ENCODE measurements at places on chromosomes 7 and 10.

DNA sequence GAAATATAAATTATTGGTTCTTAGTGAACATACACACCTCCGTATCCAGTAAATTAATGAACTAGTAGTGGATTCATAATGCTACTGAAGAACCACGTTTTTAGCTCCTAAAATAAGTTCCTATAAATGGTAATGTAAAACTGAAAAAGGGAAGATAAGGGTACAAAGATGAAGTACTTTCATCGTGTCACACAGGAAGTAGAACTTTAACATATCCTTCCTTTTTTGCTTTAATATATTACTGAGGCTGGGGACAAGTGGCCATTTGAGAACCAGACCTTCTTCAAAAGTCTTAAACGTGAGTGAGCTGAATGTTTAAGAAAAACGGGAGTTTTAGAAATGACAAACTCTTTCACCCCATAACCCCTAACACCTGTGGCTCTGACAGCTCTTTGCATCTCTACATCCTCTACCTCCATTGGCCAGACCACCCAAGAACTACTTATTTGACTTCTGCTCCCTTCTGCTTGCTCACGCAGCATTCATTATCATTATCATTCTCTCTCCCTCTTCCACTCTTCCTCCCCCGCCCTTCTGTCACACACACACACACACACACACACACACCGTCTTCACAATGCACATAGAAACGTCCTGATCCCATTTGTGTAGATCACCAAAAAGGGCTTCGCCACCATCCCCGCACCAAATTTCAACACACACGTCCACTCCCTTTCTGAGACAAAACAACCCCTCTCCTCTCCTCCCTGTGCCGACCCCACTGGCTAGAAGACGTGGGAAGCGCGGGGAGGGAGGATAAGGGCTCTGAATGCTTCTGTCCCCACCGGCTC, 677 bp downstream of the SKAP2 start:
- no peaks in the 10 kb centered on the region for H3K27me3 ChIP-seq
- no peaks in the 10 kb centered on the region for H3K36me3 ChIP-seq
- peak overlapping the region; percentile 93 for H3K27ac ChIP-seq
- H3K4me3 ChIP-seq = peak overlapping the region; percentile 72
- H3K4me1 ChIP-seq = no peaks in the 10 kb centered on the region

DNA sequence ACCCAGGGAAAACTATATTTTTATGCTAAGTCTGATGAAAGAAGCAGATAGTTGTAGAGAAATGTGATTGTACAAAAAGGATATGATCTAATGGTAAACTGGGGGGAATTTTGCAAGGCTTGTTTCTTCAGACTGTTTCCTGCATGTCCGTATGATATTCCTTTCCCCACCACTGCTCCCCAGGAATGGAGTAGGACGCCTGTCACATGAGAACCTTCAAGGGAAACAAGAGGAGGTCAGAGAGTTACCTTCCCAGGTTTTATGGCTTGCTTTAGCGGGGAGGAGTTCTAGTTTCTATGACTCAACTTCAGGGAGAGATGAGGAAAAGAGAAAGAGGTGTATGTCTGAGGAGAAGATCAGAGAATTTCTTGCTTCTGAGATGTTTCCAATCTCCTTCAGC, 16.4 kb upstream of the ITPRID1 start:
- no peak overlapping the region for H3K27ac ChIP-seq
- H3K36me3 ChIP-seq = no peaks in the 10 kb centered on the region
- H3K4me1 ChIP-seq = no peaks in the 10 kb centered on the region
- H3K27me3 ChIP-seq = no peaks in the 10 kb centered on the region

DNA sequence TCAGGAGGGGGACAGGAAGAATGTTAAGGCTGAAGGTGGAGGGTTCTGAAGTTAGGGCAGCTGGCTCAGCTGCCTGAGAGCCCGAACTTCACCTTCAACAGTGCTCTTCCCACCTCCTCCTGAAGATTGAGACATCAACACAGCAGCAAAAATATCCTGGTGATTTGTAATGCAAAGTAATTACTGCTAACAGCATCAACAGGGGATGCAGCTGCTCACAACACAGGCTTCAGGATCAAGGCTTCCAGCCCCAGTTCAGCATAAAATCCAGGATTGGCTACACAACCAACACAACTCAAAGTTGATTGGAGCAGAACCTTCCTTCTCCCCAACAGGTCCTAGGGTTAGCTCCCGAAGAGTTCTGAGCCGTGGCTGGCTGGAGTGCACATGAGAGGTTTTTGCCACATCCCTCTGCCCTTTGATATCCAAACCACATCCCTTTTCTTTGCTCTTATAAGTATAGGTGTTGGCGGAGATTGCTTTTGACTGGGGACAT, 242.4 kb downstream of the KIAA1217 start:
- no peaks in the 10 kb centered on the region for H3K27me3 ChIP-seq
- H3K36me3 ChIP-seq = no peaks in the 10 kb centered on the region
- H3K4me3 ChIP-seq = no peak overlapping the region
- H3K27ac ChIP-seq = no peak overlapping the region

DNA sequence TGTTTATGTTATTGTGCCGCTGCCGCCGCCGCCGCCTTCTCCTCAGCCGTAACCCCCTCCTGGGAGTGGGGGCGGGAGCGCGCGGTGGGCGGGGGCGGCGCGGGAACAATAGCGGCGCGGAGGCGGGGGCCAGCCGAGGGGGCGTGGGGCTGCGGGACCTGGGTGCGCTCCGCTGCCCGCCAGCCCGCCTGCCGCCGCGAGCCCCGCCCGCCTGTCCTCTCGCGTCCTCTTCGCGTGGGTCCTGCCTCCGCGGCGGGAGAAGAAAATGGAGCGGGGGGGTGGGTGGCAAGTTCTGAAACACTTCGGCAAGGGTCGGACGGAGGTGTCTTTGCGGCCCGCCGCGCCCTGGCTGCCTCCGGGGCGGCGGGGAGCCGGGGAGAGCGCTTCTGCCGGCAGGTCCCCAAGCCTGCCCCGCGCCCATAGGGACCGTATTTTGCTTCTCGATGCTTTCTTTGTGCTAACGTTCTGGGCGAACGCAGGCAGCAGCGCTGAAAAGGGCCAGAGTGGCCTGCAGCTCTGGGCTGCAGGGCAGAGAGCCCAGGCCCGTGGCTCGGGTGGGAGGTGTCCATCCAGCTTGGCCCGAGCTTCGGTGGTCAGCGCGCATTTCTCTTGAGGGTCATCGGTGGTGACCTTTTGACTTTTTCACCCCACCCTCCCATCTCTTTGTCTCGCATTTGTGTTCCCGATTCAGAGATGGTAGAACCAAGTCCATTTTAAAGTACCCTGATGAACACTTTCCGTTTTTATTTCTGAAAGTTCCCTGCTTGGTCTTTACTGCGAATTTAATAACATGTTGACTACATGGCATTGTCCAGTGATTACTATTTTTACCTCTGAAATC, 613 bp downstream of the MAPK8 start:
- H3K4me3 ChIP-seq = peak overlapping the region; percentile 96
- peak; percentile 75 for DNase-seq
- no peaks in the 10 kb centered on the region for H3K36me3 ChIP-seq
- no peaks in the 10 kb centered on the region for H3K27me3 ChIP-seq
- H3K27ac ChIP-seq = peak overlapping the region; percentile 97
- H3K4me1 ChIP-seq = peaks cover 9% of the 10 kb centered on the region

DNA sequence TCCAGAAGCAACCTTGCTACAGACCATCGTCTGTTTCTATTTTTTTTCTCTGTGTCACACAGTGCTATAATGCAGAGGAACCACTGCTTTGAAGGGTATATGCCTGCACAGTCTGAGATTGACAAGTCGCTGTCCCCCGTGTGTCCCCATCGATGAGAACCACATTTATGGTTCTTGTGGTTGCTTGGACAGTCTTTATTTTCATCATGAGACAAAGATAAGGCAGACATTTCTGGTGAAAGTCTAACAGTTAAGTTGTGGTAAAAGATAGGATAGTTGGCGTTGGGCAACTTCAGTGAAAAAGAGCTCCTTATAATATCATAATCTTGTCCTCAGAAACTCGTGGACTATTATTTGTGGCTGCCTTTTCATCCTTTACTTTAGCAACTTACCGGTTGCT, 6.3 kb upstream of the AKR1E2 start:
- no peak for DNase-seq
- no peak overlapping the region for H3K27ac ChIP-seq
- no peaks in the 10 kb centered on the region for H3K36me3 ChIP-seq
- H3K4me1 ChIP-seq = no peaks in the 10 kb centered on the region
- no peaks in the 10 kb centered on the region for H3K27me3 ChIP-seq

Measured in sigmoid colon (tissue), 7 donors.